Activated T-cell treated with anti-CD3 and anti-CD28 coated beads, Interleukin-2, amount 50 U/mL, for 24 hours (primary cell): ENCODE measurements at places on chromosomes 4 and X.

DNA sequence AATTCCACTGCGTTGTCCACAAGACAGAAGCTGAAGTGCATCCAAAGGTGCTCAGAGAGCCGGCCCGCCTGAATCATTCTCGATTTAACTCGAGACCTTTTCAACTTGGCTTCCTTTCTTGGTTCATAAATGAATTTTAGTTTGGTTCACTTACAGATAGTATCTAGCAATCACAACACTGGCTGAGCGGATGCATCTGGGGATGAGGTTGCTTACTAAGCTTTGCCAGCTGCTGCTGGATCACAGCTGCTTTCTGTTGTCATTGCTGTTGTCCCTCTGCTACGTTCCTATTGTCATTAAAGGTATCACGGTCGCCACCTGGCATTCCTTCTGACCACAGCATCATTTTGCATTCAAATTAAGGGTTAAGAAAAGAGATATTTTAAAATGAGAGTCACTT lies 115.5 kb downstream of the NFKB1 start:
- DNase-seq: no peak

- DNase-seq: no peak
Measured at GRCh38 chr4:109672169-109672930, 30.9 kb downstream of the CASP6 start.

DNA sequence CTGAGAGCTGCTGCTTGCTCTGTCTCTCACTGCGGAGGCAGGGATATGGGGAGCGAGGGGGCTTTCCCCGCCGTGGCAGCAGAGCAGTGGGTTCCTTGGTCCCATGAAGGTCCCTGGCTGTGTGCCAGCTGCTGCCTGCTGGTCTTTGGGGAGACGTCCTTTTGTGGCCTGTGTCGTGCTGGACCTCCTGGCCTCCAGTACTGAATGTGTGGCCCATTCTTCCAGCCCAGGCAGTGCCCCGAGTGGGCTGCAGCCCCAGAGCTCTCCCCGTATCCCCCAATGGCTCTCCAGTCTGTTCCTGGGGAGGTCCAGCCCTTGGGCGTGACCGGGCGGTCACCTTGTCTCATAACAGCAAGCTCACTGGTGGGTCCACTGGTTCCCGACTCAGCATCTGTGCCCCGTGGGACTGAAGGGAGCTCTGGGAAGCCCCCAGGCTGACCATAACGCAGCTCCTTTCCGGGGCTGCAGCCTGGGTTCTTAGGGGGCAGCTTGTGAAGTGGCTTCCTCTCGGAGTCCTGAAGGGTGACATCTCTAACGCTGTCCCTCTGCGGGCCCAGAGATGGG lies 115.6 kb downstream of the SMIM20 start:
- DNase-seq: no peak

- DNase-seq: no peak
Measured at GRCh38 chrX:115260330-115260729, 26.4 kb upstream of the LRCH2 start.

GRCh38 chrX:41108007-41108406 lies 22.8 kb downstream of the USP9X start:
- DNase-seq: no peak

DNA sequence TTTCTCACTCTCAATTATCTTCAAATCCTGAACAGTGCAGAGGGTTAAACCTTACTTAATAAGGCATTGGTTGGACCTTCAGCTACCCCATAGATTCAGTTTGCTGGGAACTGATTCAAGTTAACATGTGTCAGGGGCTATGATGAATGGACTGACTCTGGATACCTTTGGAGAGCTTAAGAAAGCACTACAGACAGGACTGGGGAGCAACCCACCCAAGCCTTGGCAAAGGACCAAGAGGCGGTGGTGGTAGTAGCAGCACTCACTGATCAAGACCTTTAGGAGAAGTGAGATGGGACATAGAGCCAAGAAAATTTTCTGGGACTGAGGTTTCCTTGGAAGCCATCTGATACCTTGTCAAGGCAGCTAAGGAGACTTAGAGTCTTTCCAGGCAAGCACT lies 43.0 kb upstream of the TAPT1 start:
- no peak for DNase-seq

DNA sequence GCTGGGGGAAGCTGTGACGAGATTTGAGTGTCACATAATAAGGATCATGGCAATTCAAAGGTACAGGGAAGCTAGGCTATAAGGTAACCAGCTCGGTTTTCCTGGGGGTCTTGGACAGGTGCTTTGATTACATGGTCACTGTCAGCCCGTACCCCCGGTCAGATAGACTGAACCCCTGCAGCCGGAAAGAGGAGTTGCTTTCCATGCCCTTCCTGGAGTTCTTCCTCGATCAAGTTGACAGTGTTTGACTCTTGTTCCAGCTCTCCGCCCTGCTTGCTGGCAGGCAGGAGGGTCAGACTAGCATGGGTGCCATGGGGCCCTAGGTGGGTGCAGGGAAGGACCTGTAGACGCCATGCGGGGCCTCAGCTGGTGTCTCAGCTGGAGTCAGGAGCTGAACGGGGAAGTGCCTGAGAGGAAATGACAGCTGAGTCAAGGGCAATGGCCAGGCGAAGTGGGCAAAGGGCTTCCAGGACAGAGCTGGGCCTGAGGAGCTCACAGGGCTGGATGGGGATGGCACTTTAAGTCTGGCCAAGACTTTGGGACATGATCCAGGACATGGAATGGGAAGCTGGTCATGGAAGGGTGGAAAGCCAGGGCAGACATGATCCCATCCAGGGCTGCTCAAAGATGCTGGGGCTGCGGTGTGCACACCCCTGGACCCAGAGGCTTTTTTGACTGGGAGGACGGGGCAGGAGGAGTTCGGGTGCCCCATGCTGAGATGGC lies 1.6 kb downstream of the TMEM187 start:
- no peak for DNase-seq

DNA sequence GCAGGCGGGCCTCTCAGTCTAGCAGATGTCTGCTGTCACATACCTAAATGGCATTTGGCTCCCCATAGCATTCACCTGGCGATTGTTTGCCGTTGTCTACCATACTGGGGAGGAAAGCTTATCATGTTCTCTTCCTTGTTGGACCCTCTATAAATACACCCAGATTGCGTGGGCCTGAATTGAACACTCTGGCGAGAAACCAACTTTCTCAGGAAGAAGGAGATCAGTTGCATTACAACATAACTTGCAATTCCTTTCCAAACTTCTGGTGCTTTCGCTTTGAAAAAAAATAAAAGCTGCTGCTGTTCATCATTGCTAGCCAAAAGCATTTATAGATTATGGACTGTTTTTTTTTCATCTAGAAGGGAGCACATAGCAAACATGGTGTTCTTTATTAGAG lies 230.0 kb upstream of the GPC4 start:
- DNase-seq: no peak

GRCh38 chr4:46908148-46908547 lies 897 bp downstream of the COX7B2 start:
- no peak for DNase-seq

DNA sequence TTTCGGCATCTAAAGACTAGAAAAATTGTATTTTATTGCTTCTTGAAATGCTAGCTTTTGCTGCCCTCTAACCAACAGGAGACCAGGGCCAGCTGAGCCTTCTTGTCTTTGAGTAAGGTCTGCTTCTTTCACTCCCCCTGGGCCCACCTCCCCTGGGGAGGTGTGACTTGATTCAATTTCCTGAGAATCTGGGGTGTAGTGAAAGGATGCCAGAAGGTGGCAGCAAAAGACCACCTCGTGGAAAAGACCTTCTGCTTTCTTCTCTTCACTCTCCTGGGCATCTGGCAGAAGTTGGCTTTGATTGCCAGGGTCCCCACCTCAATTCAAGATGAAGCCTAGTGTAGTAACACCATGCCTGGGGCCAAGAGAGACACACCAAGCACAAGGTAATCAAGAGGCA lies 96.5 kb upstream of the MAOA start:
- peak; percentile 37 for DNase-seq

DNA sequence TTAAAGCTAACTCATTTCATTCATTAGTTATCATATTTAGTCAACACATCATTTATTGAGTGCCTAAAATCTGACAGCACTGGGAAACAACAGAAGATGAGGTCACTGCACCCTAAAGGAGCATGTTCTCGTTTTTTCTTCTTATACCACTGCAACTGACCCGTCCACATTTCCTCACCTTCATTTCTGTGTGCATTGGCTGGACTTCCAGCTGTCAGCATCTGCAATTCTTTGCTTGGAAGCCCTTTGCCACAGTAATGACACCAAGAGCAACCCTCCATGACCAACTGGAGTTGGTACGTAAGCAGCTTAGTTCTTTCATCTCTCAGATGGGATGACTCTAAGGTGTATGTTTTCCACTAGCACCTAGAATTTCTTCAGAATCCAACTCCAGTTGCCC lies 13.2 kb downstream of the SHROOM3 start:
- no peak for DNase-seq

- no peak for DNase-seq
Measured at GRCh38 chr4:86561256-86561655, 32.9 kb upstream of the PTPN13 start.

DNA sequence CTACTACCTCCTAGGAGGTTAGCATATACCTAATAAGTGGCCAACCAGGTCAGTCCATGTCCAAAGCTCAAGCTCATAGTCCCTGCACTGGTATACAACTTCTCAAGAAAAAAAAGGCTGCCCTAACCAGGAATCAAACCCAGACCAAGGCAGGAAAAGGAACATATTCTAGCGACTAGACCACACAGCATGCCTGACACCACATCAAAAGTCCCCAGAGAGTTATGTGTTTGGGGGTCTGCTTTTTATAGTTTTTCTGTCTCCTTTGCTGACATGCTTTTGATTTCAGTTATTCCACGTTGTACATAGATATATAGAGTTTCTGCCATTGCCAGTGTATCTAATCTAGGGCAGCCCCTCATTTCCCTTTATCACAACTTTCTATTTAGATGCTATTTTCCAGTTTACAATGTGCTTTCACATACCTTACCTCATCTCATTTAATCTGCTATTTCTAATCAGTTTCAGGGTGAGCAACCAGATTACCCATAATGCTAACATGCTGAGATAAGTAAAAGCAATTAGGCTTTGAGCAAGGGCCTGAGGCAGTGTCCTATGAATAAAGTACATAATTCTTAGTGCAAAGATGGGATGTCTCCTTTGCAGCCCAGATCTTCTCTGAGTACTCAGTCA lies 17.8 kb downstream of the ARHGEF6 start:
- no peak for DNase-seq

GRCh38 chr4:143531788-143532491 lies 18.4 kb downstream of the SMARCA5 start:
- no peak for DNase-seq

GRCh38 chrX:38857736-38858523 lies 56.7 kb downstream of the MID1IP1 start:
- DNase-seq: no peak

- no peak for DNase-seq
Measured at GRCh38 chrX:46636223-46636622, 62.7 kb downstream of the CHST7 start.

DNA sequence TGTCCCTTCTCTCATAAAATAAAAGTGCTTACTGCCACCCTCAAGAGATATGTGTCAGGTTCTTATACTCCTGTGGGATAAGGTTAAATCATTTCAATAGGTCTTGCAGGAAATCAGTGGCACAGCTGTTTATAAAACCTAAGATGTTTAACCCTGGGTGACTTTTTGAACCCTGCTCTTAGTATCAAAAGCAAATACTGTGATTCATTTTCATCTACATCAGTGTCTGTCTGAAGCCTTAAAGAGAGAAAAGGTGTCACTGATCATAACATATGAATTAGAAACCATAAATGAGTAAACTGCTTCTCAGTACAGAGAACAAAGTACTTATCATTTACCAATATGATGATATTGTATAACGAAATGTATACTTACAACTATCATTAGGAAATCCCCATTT lies 59.0 kb downstream of the CCSER1 start:
- DNase-seq: no peak

GRCh38 chr4:73507541-73507940 lies 26.0 kb downstream of the AFM start:
- DNase-seq: no peak

GRCh38 chrX:48848847-48849246 lies 13.4 kb upstream of the PCSK1N start:
- DNase-seq: no peak

DNA sequence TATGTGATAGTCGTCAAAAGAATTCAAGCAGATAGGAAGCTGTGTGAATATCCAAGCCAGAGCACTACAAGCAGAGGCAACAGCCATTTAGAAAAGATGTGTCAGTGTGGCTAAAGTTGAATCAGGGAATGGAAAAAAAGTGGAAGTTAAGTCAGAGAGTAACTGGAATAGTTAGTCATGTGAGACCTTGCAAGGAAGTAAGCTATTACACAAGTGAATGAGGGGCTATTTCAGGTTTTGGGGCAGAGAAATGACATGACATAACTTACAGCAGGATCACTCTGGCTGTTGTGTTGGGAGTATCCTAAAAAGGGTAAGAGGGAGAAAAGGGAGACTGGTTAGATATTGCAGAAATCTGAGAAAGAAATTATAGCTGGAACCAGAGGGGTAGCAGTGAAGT lies 236.6 kb upstream of the PCDH18 start:
- no peak for DNase-seq

GRCh38 chr4:124712372-124713184 lies at the start of gene ANKRD50:
Gene ANKRD50 (minus strand): TSS chr4:124712732. CDS start chr4:124710511, 2,221 bp downstream.
- peak; percentile 76 for DNase-seq

DNA sequence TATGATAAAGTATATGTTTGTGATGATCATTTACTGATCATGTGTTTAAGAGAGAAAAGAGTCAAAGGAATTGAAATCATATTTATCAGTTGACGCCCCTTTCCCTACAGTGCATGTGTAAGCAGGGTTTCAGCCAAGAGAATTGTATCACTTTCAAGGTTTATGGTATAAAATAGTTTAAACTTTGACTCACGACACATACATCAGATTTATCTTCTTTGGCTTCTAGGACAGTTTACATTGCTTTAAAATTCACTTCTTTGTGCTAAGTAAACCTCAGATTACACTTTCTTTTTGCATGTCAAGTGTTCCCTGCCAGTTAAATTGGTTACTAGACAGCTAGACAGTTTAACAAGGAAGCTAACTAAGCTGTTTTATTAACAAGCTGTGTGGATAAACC lies 86.3 kb upstream of the MYOZ2 start:
- DNase-seq: no peak

DNA sequence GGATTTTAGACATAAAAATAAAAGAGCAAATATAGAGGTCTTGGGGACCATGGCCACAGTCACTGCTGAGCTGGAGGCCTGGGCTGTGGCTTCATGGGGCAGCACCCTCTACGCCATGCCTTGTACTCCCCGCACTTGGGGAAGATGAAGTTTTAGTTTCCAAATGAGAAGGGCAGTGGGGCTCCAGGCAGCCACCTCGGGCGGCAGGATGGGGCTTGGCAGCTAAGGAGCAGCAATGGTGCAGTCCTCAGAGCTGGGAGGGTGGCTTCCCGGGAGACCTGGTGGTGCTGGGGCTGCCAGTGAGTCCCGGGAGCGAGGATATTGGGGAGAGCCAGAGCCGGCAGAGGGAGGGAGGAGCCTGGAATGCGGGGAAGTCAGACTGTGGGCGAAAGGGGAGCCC lies 2.4 kb downstream of the CXCR3 start:
- peak; percentile 52 for DNase-seq
